ENCODE measurements at places on chromosomes 2 and 18. TPM values are rescaled to one million over a fixed set of nuclear protein-coding genes. Genes with fewer than 3 reads are reported as not detected.
A peak's percentile ranks its signal among the peaks of the same experiment; 100 is the strongest.

KLHL41 gene
- total RNA-seq, result 0.07 TPM

GKN1 gene
- not detected for total RNA-seq

ZNF516 gene
- 53.3 TPM for total RNA-seq

ASB18 gene
- total RNA-seq, result not detected

LCLAT1 gene
- 21.7 TPM for total RNA-seq

EVA1A gene
- total RNA-seq, result not detected

CYP27C1 gene
- total RNA-seq, result not detected

KCNF1 gene
- total RNA-seq, result not detected

PID1 gene
- total RNA-seq, result not detected

LRRC30 gene
- not detected for total RNA-seq

PKDCC gene
- not detected for total RNA-seq

MC2R gene
- not detected for total RNA-seq

CROCC2 gene
- total RNA-seq, result not detected

DNA sequence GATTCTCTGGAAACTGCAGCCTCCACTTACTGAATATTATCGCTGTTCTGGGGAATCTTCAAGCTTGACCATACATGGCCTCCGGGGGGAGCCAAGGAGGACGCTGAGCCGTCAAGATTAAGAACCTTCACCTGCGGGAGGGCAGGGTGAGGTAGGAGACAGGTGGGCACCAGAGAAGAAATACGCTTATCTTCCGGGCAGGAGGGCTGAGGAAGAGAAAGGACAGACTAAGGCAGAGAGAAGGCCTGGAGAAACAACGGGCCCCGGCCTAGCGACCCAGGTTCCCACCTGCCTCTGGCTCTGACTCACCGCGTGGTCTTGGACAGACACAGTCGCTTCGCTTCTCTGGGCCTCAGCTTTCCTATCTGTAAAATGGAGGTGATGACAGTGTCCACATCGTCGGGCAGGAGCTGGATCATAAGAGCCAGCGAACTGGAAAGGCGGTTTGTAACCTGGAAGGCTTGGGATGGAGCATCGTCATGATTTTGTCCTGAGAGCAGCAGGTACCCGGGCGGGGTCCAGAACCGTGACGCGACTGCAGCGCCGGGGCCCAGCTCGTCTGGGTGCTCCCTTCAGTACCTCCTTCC is 659 bp downstream of the ZNF142 start:
- H3K4me3 ChIP-seq, result peak overlapping the region; percentile 87
- peaks cover 23% of the 10 kb centered on the region for H3K4me1 ChIP-seq
- peak overlapping the region; percentile 55 for H3K27ac ChIP-seq
- H3K36me3 ChIP-seq, result peaks cover 43% of the 10 kb centered on the region
- H3K27me3 ChIP-seq, result no peaks in the 10 kb centered on the region
- peak; percentile 80 for DNase-seq

- H3K36me3 ChIP-seq, result no peaks in the 10 kb centered on the region
- H3K27ac ChIP-seq, result no peak overlapping the region
- DNase-seq, result no peak
- no peaks in the 10 kb centered on the region for H3K4me1 ChIP-seq
- no peaks in the 10 kb centered on the region for H3K27me3 ChIP-seq
Observed at GRCh38 chr2:65486282-65486681, 53.9 kb upstream of the SPRED2 start.

DNA sequence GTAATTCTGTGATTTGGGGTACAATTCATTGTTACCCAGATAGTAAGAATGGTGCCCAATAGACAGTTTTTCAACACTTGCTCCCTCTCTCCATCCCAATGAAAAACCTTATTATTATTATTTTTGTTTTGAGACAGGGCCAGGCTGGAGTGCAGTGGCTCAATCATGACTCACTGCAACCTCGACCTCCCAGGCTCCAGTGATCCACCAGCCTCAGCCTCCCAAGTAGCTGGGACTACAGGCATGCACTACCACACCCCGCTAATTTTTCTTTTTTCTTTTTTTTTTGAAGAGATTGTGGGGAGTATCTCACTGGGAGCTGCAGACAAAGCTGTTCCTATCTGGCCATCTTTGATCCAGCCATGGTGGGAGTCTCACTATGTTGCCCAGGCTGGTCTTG is 7.2 kb downstream of the TGFA start:
- no peaks in the 10 kb centered on the region for H3K4me1 ChIP-seq
- H3K27ac ChIP-seq, result no peak overlapping the region
- no peaks in the 10 kb centered on the region for H3K27me3 ChIP-seq
- DNase-seq, result no peak

GRCh38 chr2:238702276-238703052 is 145.4 kb upstream of the TWIST2 start:
- H3K27ac ChIP-seq, result no peak overlapping the region
- H3K4me3 ChIP-seq, result no peak overlapping the region
- no peak for DNase-seq
- no peaks in the 10 kb centered on the region for H3K36me3 ChIP-seq
- H3K4me1 ChIP-seq, result no peaks in the 10 kb centered on the region

- H3K4me1 ChIP-seq, result no peaks in the 10 kb centered on the region
- no peaks in the 10 kb centered on the region for H3K27me3 ChIP-seq
- no peak for DNase-seq
- H3K4me3 ChIP-seq, result no peak overlapping the region
Observed at GRCh38 chr2:147542351-147542750, 302.5 kb upstream of the ACVR2A start.

- H3K4me1 ChIP-seq, result peaks cover 36% of the 10 kb centered on the region
- H3K27ac ChIP-seq, result peak overlapping the region; percentile 55
- peak overlapping the region; percentile 96 for H3K4me3 ChIP-seq
Observed at GRCh38 chr18:21739604-21740537, 721 bp upstream of the MIB1 start.

DNA sequence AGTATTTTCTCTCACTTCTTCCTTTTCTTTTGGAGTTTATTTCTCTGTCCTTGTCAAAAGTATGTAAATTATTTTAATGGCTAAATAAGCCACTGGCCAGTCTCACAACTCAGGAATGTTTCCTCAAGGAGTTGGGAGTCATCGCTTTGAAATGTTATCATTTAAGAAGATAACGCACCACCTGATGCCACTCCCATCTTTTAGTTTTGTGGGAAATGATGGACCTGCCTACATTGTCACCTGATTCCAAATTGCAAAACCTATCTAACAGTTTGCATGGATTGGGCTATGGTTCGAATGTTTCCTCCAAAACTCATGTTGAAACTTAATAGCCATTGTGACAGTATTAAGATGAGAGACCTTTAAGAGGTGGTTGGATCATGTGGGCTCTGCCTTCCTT is 32.4 kb upstream of the PPM1B start:
- H3K36me3 ChIP-seq, result no peaks in the 10 kb centered on the region
- no peak for DNase-seq
- H3K27me3 ChIP-seq, result no peaks in the 10 kb centered on the region
- H3K4me3 ChIP-seq, result no peak overlapping the region

- DNase-seq, result peak; percentile 84
- no peak overlapping the region for H3K4me3 ChIP-seq
- H3K27me3 ChIP-seq, result no peaks in the 10 kb centered on the region
- H3K27ac ChIP-seq, result no peak overlapping the region
- no peaks in the 10 kb centered on the region for H3K4me1 ChIP-seq
Observed at GRCh38 chr2:50401772-50402653, 629.9 kb downstream of the NRXN1 start.

GRCh38 chr2:24421668-24422067 is 61.3 kb upstream of the ITSN2 start:
- DNase-seq, result peak; percentile 83
- no peaks in the 10 kb centered on the region for H3K27me3 ChIP-seq
- H3K4me1 ChIP-seq, result no peaks in the 10 kb centered on the region
- no peak overlapping the region for H3K4me3 ChIP-seq
- no peaks in the 10 kb centered on the region for H3K36me3 ChIP-seq

GRCh38 chr2:138486363-138487198 is 15.0 kb upstream of the SPOPL start:
- H3K4me1 ChIP-seq, result no peaks in the 10 kb centered on the region
- no peak overlapping the region for H3K4me3 ChIP-seq
- no peaks in the 10 kb centered on the region for H3K36me3 ChIP-seq

GRCh38 chr2:224870341-224870740 is 154.2 kb upstream of the CCDC195 start:
- no peak overlapping the region for H3K4me3 ChIP-seq
- no peak overlapping the region for H3K27ac ChIP-seq
- no peak for DNase-seq
- no peaks in the 10 kb centered on the region for H3K27me3 ChIP-seq

- H3K27ac ChIP-seq, result no peak overlapping the region
- H3K4me3 ChIP-seq, result no peak overlapping the region
- no peaks in the 10 kb centered on the region for H3K27me3 ChIP-seq
- H3K4me1 ChIP-seq, result no peaks in the 10 kb centered on the region
Observed at GRCh38 chr2:222297600-222297935, 1.2 kb downstream of the PAX3 start.

DNA sequence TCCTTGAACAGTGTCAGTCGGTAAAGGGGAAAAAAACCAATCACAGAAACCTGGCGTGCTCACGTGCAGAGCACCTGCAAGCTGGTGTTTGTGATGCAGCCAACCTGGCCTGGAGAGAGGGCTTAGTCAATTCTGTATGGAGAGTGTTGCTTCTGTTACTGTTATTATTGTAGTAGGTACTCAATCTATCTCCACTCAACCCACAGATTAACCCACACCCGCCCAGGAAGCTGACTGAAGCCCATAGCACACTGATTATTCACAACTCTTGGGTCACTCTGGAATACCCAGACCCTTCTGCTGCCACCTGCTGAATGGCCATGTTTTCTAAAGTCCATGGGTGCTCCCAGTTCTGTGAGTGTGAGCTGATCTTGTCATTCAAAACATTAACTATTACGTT is 53.9 kb downstream of the TNFRSF11A start:
- H3K4me3 ChIP-seq, result no peak overlapping the region
- H3K36me3 ChIP-seq, result no peaks in the 10 kb centered on the region
- H3K4me1 ChIP-seq, result peaks cover 10% of the 10 kb centered on the region
- H3K27me3 ChIP-seq, result no peaks in the 10 kb centered on the region

DNA sequence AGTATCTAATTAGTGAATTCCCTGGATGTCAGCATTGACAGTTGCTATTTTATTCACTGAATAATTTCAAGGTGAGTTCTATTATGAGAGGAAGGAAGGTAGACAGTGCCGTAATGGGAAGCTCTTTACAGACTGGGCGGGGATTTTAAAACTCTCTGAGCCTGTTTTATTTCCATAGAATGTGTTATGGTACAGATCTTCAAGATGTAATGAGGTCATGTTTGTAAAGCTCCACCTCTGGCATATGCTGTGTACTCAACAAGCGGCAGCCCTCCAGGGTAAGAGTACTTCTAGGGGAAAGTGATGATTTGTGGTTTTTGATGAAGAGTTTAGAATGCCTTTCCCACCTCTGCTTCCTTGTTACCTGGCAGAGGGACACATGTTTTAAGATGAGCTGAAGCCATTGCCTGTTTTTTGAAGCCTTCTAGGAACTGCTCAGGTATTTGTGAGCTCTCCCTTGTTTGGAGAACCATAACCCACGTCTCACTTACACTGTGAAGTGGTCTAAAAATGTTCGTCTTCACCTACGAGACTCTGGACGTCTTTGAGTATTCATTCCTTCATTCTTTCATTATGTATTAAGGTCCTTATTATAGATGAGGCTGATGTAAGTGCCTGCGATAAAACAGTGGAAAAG is 251.2 kb downstream of the PTGR3 start:
- no peak overlapping the region for H3K4me3 ChIP-seq
- no peak overlapping the region for H3K27ac ChIP-seq
- no peak for DNase-seq
- H3K36me3 ChIP-seq, result no peaks in the 10 kb centered on the region
- H3K4me1 ChIP-seq, result peaks cover 4% of the 10 kb centered on the region
- H3K27me3 ChIP-seq, result no peaks in the 10 kb centered on the region

- H3K4me3 ChIP-seq, result no peak overlapping the region
- H3K27ac ChIP-seq, result no peak overlapping the region
- no peaks in the 10 kb centered on the region for H3K27me3 ChIP-seq
- no peak for DNase-seq
- peaks cover 8% of the 10 kb centered on the region for H3K4me1 ChIP-seq
Observed at GRCh38 chr2:111657351-111657975, 226.5 kb downstream of the ANAPC1 start.

- peaks cover 3% of the 10 kb centered on the region for H3K4me1 ChIP-seq
- no peak overlapping the region for H3K4me3 ChIP-seq
- DNase-seq, result no peak
- no peaks in the 10 kb centered on the region for H3K27me3 ChIP-seq
Observed at GRCh38 chr18:27609221-27609620, 424.1 kb upstream of the CHST9 start.

DNA sequence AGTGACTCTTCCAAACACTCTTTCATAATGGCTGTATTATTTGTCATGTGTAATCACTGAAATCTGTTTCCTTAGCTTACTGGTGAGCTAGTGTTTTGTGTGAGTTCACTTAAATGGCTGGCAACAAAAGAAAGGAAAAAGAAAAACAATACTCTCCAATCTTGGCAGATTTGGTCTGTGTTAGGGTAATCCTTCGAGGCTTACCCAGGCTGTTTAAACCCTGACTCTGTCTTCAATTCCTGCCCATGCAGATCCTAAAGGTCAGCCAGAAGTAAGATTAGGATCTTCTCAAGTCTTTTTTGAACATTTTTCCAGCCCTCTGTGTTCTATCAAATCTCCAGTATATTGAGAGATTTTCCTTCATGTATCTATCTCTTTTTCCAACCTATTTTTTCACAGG is 85.3 kb downstream of the CCDC178 start:
- H3K4me1 ChIP-seq, result no peaks in the 10 kb centered on the region
- no peak overlapping the region for H3K4me3 ChIP-seq
- DNase-seq, result no peak
- H3K27me3 ChIP-seq, result no peaks in the 10 kb centered on the region
- no peak overlapping the region for H3K27ac ChIP-seq

GRCh38 chr2:230137902-230138539 is 69.3 kb upstream of the SLC16A14 start:
- no peaks in the 10 kb centered on the region for H3K4me1 ChIP-seq
- no peaks in the 10 kb centered on the region for H3K27me3 ChIP-seq
- peak; percentile 30 for DNase-seq
- H3K36me3 ChIP-seq, result no peaks in the 10 kb centered on the region
- H3K4me3 ChIP-seq, result no peak overlapping the region
- H3K27ac ChIP-seq, result no peak overlapping the region

DNA sequence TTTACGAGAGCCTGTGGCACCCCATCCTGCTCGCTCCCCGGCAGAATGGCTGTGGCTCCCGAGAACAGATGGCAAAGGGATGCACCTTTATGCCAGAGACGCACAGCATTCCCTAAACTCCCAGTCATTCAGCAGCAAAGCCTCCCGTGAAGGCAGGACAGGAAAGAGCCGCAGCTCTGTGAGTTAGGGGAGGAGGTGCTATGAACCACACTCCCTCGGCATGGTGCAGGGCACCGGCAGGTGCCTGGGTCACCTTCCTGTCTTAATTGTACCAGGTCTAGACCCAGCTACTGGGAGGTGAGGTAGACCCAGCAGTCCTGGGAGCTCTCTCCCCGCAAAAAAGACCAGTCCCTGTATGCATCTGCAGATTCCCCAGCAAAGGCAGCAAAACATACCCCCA is 149.8 kb downstream of the TWIST2 start:
- H3K36me3 ChIP-seq, result no peaks in the 10 kb centered on the region
- no peaks in the 10 kb centered on the region for H3K27me3 ChIP-seq
- no peak for DNase-seq

GRCh38 chr2:203914546-203915182 is 21.9 kb upstream of the ICOS start:
- DNase-seq, result no peak
- H3K4me1 ChIP-seq, result no peaks in the 10 kb centered on the region
- H3K27ac ChIP-seq, result no peak overlapping the region

- H3K4me1 ChIP-seq, result no peaks in the 10 kb centered on the region
- H3K36me3 ChIP-seq, result no peaks in the 10 kb centered on the region
- DNase-seq, result no peak
Observed at GRCh38 chr2:202187570-202187969, 50.8 kb downstream of the SUMO1 start.

Measured in Karpas-422 (cell line).